ENCODE measurements at places on chromosomes 3 and 15.

DNA sequence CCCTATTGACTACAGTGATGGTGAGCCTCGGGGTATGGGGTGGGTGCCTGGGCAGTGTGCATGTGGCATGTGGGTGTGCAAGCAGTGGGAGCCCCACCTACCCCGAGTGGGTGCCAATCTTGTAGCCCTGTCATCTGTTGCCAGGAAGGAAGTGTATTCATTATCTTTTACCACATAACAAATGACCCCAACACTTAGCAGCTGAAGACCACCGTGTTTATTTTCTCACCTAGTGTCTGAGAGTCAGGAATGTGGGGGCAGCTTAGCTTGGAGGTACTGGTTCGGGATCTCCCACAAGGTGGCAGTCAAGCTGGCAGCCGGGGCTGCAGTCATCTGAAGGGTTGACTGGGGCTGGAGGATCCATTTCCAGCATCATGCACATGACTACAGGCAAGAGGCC, 21.7 kb downstream of the XYLB start:
- DNase-seq = no peak

DNA sequence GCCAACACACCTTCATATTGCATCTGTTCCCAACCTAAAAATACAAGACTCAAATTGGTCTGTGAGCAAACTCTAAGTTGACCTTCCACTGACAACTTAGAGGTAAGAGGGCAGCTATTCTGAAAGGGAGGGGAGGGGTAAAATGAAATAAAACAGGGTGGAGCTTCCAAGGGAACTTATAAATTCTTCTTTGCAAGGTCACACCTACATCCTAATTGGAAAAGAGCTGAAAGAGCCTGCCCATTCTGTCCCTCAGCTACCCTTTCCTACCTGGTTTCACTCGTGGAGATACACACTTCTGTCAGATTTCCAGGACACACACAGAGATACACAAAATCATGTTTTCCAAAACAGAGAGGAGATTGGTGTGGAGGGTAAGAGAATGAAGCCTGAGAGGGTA, 1.0 kb downstream of the ILDR1 start:
- no peak for DNase-seq

DNA sequence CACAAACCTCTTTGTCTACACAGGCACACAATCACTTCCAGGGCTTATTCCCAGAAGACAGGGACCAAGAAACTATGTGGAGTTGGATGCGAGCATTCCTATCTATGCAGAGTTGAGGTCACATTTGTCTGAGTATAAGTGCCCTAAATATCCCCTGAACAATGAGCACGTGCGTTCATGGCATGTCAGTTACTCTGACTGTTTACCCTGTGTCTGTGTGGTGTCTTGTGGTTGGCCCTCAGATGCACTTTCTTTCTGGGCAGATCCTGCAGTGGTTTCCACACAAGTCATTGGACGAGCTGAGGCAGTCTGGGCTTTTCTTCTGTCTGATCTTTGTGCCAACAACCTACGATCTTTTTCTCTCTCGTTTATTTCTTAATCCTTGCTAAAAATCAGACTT, 134.5 kb downstream of the FBN1 start:
- no peak for DNase-seq

DNA sequence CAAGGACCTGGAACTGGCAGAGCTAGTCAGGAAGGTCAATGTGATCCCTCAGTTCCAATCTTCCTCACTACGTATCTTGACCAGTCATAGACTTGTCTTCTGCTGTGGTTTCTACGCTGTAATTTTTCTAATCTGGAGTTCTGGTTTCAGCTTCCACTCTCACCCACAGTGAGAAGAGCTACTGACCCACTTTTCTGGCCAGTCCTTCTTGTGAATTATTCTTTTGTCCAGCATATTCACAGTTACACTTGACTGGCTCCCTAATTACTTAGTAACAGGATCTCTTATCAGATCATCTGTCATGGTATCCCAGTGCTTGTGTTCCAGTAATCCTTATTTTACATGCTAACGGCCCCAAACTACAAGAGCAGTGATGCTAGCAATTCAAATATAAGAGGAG, 72.4 kb upstream of the MME start:
- DNase-seq = no peak

- no peak for DNase-seq
These were observed 43.8 kb upstream of the RAB6B start for GRCh38 chr3:133939463-133939835.

DNA sequence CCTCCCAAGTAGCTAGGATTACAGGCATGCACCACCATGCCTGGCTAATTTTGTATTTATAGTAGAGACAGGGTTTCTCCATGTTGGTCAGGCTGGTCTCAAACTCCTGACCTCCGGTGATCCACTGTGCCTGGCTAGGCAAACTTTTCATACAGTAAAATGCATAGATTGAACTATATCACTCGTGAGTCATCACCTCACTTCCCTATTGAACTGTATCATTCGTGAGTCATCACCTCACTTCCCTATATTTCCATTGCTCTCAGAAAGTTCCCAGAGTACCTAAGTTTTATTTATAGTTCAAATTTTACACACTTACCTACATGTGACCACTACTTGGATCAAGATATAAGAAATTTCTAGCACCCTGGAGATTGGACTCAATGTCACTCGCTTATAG, 73.6 kb upstream of the ACAD9 start:
- no peak for DNase-seq

- no peak for DNase-seq
These were observed 194.0 kb downstream of the TNIK start for GRCh38 chr3:171266034-171266739.
